ENCODE measurements at places on chromosomes 7 and 10.

- DNase-seq: peak; percentile 71
Observed at GRCh38 chr7:55432939-55433784, 68.0 kb downstream of the LANCL2 start.

- no peak for DNase-seq
Observed at GRCh38 chr7:101373812-101374614, 11.3 kb downstream of the COL26A1 start.

DNA sequence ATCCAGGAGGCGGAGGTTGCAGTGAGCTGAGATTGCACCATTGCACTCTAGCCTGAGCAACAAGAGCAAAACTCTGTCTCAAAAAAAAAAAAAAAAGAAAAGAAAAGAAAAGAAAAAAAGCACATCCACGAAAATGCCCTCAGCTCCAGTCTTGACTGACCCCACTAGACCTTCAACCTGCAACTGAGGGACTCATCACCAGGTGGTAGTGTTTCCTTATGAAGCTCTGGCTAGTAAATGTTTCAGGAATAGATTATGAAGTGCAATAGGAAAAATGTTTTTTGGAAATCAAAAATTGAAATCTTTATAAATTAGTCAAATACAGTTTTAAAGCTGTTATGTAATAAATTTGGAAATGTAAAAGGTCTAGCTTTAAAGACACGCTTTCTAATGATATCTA lies 22.4 kb downstream of the TLL2 start:
- DNase-seq: no peak

DNA sequence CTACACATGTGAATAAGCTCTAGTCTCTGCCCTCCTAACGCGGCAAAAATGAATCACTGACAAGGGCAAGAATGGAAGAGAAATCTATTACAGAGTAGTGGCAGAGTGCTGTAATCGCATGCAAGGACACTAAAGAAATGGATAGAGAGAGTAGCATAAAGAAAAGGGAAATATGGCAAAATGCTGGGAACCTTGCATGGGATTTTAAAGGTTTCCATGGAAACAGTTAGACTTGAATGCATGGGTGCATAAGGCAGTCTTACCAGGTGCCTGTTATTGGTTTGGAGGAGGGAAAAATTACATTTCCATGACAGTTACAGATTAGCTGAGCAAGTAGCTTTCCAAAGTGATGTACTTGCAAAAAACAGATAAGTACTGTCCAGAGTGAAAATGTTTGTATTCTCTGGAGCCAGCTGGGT lies 233.4 kb downstream of the PTN start:
- peak; percentile 20 for DNase-seq

GRCh38 chr7:38674513-38674912 lies 43.3 kb upstream of the AMPH start:
- DNase-seq: no peak

DNA sequence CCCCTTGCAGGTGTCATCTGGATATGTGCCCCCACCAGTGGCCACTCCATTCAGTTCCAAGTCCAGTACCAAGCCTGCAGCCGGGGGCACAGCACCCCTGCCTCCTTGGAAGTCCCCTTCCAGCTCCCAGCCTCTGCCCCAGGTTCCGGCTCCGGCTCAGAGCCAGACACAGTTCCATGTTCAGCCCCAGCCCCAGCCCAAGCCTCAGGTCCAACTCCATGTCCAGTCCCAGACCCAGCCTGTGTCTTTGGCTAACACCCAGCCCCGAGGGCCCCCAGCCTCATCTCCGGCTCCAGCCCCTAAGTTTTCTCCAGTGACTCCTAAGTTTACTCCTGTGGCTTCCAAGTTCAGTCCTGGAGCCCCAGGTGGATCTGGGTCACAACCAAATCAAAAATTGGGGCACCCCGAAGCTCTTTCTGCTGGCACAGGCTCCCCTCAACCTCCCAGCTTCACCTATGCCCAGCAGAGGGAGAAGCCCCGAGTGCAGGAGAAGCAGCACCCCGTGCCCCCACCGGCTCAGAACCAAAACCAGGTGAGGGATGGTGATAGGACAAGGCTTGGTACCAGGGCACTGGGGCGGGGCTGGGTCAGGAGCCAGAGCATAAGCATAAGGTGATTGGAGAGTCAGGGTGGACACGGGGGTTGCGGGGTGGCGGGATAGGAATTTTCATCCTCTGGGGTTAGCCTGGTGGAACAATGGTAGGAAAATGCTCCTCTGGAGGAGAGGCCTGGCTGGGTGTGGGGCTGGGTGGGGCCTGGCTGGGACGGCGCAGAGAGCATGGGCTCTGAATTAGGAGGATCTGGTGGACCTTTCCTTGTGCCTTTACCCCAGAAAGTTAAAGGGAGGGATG lies 1.9 kb downstream of the ZYX start:
- DNase-seq: peak; percentile 20

GRCh38 chr10:114767101-114767985 lies 54.2 kb upstream of the FHIP2A start:
- DNase-seq: no peak

GRCh38 chr10:24207781-24208611 lies 942 bp upstream of the KIAA1217 start:
- DNase-seq: no peak

GRCh38 chr7:87231711-87232110 lies 12.2 kb upstream of the TMEM243 start:
- DNase-seq: no peak

- DNase-seq: no peak
Observed at GRCh38 chr10:117751259-117751658, 208.7 kb downstream of the EMX2 start.

DNA sequence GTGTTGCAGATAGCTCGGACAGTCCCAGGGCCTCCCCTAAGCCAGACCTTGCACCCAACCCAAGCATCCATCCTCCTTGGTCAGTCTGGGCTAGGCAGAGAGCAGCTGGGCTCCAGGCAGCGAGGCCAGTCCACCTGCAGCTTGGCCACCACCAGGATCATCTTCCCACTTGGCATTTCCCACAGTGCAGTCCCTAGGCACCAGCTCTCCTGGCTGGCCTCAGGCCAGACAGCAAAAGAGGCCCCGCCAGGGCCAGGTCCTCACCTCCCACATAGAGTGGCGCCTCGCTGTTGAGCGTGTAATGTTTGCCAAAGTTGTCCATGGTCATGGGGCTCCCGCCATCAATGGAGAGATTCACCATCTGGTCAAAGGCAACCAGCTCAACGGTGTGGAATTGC lies 171.7 kb downstream of the LCOR start:
- no peak for DNase-seq

- DNase-seq: no peak
Observed at GRCh38 chr10:90937645-90938258, 16.9 kb upstream of the ANKRD1 start.

DNA sequence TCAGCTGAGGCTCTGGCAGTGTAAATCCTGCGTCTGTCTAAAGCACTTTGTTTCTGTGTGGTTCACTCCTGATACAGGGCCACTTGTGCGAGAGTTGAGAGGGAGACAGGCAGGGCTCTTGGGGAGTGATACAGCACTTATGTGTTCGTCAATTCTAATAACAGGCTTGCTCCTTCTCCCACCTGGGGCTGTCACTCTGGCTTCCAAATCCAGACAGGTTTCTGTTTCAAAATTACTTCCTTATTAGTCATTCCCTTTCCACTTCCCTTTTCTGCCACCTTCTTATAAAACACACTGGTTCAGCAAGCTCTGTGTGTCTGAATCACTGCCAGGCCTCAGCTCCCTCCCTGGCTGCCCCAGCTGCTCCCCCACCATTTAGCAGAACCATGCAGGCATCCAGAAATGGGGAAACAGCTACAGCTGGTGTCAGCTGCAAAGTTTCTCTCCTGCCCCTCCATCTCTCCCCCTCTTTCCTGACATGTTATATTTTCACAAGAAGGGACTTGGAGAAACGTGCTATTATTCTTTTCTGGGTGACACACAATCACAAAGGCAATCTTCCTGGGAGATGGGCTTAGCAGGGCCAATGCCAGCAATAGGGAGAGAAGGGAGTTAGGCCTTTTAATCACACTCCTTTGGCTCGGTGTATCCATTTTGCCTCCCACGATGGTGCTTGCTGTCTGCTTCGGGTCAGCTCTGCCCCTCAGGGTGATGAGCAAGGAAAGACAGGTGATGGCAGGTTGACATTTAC lies 58.4 kb upstream of the ZNRF2 start:
- peak; percentile 15 for DNase-seq

- no peak for DNase-seq
Observed at GRCh38 chr10:79361726-79362397, 14.6 kb downstream of the PPIF start.

- no peak for DNase-seq
Observed at GRCh38 chr10:117427356-117427755, 52.1 kb upstream of the PDZD8 start.

DNA sequence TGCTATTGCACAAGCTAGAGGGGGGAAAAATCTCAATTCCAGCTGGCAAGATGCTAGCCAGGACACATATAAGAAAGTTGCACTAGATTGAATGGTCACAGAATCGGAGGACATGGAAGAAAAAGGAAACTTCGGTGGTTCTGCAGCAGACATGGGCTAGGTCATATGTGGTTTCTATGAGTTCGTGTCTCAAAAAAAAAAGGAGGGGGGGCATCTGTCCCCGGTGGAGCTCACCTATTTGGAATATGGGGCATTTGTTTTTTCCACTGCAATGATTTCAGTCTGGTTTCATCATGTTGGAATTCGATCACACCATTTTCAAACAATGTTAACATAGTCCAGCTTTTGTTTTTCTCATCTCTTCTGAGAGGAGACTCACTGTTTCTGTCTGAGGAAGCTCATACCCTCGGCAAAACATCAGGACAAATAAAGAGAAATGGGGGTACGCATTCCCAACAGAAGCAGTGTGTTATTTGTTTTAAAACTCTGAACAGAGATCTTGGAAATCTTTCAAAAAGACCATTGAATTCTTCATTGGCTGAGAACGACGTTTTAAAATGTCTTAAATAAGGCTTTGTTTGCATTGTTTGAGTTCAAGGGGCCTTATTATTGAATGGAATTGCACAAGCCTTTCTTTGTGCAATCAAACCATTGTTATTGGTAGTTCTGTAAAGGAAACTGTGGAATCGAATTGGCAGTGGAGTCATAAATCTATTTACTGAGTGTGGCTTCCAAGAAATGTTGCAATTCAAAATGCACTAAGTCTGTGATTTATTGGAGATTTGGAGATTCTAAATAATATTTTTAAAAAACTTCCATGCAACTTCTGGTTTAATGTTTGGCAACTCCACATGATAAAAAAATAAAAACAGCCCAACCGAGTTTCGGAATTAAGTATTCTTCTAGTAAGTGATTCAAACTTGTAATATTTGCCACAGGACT lies 173.2 kb downstream of the RTKN2 start:
- DNase-seq: no peak

DNA sequence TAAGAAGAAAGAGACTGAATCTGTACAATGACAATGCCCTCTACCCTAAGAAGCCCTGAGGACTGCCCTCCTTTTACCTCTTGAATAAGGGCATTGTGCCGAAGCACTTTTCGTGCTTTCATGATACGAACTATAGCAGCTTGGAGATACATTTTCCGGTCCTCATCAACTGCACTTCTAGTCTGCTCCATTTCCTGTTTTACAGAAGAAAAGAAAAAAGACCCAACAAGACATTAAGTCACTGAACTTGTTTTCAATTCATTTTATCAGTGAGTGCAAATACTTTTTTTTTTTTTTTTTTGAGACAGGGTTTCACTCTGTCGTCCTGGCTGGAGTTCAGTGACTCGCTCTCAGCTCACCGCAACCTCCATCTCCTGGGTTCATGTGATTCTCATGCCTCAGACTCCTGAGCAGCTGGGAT lies 78.4 kb downstream of the CUL2 start:
- no peak for DNase-seq

DNA sequence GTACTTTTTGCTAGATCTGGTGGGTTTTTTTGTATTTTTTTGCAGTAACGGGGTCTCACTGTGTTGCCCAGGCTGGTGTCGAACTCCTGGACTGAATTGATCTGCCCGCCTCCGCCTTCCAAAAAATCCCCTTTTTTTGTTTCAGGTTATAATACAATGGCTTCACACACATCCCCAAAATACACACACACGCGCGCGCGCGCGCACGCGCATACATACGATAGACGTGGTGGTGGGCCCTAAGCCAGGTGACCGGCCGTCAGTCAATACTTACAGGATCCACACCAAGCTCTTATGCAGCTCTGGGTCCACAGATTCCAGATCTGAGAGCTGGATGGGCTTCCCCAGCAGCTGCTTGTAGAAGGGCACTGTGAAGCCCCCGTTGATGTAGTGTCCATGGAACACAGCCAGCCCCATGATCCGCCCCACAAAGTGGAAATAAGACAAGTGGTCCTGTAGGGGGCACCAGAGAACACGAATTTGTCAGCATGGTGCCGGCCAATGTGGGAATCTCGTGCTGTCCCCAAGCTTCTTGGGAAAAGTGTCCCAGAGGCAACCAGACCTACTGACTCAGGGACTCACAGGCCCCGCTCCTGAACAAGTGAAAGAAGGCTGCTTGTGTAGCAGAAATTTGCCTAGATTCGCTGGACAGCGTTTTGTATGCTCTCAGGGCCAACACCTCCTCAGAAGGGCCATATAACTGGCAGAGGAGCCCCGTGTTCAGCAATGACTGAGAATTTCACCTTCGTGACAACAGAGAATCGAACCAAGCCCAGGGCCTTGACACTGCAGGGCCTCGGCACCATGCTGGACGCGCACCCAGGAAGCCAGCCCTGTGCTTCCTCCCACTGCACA lies 103.6 kb downstream of the SMURF1 start:
- DNase-seq: peak; percentile 89

DNA sequence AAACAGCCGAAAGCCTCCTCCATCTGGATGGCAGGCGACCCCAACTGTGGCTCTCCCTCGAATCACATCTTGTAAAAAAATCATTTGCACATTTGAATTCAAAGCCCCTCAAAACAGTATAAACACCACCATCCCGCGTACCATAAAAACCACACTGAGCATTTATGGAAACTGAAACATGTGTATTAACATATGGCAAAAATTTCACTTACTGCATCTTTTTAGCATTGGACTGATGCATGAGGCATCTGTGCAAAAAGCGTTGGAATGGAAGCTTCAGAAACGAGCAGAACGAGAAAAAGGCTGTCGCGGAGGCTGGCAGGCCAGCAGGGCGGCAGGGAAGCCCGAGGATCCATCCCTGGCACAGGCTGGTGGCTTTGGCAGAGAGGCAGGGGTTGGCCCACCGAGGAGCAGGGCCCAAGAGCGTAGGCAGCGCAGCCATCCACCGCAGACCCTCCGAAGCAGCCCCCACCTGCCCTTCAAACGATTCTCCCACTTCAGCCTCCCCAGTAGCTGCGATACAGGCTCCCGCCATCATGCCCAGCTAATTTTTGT lies 39.3 kb upstream of the CUX1 start:
- DNase-seq: no peak

DNA sequence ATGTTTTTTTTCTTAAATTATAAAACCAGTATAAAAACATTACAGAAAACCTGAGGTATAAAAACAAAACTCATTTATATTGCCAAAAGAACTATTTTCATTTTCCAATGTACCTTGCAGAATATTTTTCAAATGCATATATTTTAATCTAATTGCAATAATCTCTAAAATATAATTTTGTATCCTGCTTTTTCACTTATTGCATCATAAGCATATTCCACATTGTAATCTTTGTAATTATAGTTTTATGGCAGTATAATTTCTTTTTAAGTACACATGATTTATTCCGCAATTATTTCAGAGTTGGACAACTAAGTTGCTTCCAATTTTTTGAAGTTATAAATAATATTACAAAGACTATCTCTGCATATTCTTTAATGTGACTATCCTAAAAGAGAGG lies 43.7 kb downstream of the SGCE start:
- no peak for DNase-seq

GRCh38 chr10:22573820-22574569 lies 140.4 kb downstream of the PIP4K2A start:
- peak; percentile 30 for DNase-seq
